ENCODE measurements at places on chromosomes 13 and 19.

GRCh38 chr13:48156466-48156865 lies 61.6 kb upstream of the MED4 start:
- DNase-seq: peak; percentile 45

GRCh38 chr19:11296264-11296663 lies 304 bp downstream of the TSPAN16 start:
- DNase-seq: no peak

- DNase-seq: no peak
These were observed 30.2 kb downstream of the ZNF382 start for GRCh38 chr19:36635342-36635741.

DNA sequence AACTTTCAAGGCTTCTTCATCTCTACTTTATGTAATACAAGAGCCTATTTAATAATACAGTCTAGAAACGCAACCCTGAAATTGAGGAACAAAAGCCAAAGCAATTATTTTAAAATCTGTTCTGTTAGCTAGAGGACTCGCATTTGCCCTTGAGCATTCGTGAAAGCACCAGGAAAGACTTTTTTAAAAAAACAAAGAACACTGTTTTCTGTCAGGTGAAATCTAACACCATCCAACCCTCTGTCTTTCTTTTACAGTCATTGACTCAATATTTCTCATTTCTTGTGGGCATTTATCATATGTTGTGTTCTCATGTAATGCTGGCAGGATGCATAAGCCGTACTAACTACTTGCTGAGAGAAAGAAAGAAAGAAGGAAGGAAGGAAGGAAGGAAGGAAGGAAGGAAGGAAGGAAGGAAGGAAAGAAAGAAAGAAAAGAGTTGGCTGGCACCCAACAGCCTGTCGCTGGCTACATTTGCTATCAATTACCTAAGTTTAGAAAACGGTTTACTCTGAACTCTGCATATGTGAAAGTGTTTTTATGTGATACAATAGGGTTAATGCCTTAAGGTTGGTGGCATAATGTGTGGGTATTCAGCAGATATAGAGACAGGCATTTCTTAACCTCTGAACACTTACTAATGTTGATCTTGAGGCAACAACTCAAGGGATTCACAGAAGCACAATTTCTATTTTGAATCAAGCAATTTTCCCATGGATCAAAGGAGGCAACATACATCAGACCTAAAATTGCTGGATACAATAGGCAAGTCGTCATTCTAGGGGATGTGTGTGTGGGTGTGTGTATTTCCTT lies 445.4 kb downstream of the DCT start:
- no peak for DNase-seq

DNA sequence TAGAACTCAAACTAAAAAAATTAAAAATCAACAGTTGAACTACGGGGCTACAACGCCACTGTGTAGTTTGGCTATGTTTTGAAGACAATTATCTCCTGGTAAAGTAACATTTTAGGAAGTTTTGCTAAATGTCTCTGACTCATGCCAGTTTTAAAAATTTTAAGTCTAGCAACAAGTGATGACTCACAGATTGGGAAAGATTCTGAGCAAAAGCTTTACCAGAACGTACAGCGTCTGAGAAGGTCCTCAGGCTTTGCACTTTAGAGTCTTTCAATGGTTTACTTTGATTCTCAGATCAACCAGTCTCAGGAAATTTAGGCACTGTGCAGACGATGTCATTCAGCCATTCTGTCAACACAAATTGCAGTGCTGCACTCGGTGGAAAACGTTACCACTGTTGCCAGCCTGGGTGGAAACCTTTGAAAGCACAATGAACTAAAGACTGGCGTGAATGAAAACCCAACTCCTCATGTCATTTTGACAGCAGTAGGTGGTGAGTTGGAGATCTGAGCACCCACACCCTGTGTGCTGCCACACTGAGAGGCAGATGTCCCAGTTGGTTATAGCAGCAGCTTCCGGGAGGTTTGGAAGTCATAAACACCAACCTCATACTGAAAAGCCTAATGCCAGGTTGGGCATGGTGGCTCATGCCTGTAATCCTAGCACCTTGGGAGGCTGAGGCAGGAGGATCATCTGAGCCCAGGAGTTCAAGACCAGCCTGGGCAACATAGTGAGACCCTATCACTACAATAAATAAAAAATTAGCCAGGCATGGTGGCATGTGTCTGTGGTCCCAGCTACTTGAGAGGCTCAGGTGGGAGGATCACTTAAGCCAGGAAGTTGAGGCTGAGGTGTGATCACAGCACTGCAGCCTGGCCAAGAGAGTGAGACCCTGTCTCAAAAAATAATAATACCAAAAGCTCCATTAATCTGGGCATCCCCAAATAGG lies 6.3 kb upstream of the WTIP start:
- peak; percentile 37 for DNase-seq

DNA sequence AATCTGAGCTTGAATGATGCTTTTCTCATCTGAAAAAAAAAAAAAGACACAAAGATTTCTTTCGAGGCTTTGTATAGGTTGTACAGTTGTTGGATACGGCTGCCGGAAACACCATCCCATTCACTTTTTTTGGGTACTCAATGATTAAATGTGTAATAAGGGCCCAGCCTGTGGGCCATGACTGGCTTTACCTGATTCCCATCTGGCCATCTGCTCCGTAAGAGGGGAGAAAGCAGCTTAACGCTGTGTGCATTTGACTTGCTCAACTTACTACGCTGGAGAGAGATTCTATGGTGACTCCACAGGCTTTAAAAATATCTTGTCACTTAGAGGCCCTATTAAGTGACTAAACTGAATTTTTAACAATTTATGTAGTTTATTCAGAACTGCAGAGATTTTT lies 731 bp downstream of the ZNF558 start:
- DNase-seq: no peak

DNA sequence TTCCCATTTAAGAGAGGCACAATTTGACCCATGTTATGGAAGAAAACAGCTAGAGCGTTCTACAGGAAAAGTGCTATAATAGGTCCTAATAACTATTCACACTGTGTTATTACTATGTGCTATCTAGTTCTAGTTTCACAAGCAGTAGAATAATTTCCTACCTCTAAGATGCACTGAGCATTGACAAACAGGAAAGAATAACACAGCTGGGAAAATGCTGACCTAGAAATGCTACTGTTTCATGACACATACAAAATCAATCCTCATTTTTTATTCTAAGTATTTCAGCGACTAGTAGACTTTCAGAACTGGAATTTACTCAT lies 259.5 kb downstream of the ITGBL1 start:
- DNase-seq: no peak

DNA sequence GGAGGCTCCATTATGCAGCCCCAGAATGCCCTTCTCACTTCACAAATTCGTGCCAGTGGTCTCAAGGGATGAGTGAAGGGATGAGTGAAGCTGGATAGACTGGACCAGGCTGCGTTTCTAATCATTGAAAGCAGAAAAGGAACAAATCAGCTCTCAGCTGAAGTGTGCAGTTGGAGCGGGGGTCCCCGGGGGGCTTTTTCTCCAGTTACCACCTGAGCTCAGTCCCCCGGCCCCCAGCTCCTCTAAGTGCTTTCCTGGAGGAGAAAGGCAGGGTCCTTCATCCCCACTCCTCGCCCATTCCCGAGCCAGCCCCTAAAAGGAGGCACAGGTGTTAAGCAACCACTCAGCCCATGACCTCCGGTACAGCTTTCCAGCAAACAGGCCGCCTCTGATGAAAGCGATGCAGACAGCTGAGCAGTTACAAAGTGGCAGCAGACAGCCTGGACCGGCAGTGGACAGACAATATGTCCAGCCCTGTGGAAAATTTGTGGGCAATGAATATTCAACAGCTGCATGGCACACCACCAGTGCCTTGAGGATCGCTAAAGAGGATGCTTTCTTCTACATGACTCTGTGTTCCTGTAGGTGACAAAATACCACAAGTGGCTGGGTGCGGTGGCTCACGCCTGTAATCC lies 110.7 kb upstream of the UBL3 start:
- no peak for DNase-seq

DNA sequence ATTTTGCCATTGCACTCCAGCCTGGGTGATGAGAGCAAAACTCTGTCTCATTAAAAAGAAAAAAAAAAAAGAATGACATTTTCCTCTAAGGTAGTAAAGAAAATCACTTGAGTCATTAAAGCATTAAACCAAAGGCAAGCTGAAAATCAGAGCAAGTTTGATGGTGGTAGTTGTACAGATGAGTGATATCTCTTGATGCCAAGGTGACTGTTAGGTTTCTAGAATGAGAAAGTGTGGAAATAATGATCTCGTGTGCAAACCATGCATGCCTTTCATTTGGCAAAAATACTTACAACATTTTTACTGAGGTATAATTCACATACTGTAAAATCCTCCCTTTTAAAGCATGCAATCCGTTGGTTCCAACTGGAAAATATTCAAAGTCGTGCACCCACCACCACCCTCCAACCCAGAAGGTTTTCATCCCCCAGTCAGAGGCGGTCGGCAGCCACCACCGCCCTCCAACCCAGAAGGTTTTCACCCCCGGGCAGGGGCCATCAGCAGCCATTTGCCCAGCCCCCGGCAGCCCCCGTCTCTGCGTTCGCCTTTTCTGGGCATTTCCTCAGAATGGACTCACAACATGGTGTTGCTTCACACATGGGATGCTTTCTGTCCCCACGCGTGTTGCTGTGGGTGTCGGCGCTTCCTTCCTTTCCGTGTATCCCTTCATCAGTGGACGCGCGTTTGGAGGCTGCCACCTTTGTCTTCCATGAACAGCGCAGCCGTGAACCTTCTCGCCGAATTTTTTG lies 90.2 kb downstream of the ATP11A start:
- DNase-seq: no peak

DNA sequence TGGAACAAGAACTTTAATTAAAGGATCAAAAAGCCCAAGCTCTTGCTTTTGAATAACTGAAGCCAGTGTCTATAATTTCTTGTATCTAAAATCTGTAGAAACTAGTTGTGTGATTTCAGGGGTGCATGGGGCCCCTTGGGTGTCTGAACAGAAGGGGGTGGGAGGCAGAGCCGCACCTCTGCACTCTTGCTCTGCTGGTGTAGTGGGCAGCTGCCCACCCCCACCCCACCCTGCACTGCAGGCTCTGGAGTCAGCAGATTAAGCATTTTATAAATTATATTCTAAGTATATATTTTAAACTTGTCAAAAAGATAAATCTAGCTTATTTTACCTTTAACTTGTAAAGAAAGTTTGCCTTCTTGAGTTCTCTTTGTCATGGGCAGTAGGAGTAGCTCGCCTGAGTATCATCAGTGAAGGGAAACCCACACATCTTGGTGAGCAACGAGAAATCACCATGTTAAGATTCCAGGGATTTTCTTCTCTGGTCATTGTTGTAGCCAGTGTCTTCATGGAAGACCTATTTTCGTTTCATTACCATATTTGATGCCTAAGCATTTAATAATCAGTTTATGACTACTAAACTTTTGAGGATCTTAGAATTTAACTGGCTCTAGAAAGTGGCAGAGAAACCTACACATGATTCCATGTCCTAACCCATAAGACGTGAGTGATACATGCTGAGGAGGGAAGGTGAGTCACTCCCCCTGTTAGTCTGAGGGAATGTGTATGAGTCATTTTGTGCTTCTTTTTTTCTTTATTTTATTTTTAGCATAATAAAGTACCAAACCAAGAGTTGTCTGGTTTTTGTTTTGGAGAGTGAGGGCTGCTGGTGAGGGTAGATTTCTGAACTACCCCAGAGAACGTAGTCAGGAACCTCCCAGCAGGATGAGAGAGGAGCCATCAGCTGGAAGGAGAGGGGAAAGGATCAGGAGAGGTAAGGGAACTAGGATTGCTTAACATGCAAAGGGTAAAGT lies 7.7 kb downstream of the UBE2L5 start:
- no peak for DNase-seq

DNA sequence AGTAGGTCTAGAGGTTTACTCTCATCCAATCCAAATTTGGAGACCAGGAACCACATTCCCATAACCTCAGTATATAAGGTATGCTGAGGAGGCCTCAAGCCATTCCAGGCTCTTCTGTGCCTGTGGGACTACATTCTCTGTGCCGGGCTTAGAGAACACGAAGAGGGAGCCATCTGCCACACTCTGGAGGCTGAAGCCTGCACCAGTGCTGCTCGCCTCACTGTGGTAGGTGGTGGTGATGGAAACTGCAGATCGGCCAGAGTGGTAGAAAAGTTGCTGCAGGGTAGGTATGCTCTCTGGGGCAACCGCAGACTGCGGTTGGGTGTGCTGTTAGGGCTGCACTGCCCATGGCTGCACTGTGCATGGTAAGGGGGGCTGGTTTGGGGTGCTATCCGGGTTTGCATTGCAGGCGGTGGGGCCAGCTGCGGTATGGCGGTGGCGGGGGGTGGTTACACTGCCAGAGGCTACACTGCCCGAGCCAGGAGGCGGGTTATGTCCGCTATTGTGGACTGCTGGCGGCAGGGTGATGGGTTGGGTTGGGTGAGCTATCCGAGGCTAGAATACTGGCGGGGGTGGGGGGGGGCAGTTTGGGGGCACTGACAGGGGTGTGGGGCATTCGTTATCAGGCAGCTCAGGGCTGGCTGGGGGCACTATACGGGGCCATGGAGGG lies 145.0 kb downstream of the TNFRSF19 start:
- DNase-seq: no peak

GRCh38 chr13:61383111-61383510 lies 32.5 kb downstream of the PCDH20 start:
- DNase-seq: no peak

DNA sequence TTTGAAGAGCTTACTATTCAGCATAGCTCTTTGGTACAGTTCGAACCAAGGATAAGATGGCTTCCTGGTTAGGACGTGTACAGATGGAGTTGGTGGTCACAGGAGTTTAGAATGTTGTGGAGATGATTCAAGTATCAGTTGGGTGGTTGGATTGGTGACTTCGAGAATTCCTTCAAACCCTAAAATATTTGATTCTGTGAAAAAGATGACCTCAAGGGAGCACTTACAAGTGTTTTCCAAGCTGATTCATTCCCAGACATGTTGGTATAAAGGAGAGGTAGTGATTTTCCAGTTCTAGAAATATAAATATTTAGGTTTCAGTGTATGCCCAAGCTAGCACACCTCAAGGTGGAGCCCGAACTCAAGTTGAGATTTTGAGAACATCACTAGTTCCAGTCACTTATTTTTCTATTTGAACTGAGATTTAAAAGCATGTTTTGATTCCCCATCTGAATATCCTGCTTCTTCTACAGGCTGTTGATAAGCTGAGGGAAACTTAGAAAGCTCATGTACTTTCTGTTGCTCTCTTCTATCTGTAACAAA lies 306.1 kb downstream of the DCT start:
- no peak for DNase-seq

- DNase-seq: no peak
These were observed 22.3 kb downstream of the IER2 start for GRCh38 chr19:13172346-13173138.

DNA sequence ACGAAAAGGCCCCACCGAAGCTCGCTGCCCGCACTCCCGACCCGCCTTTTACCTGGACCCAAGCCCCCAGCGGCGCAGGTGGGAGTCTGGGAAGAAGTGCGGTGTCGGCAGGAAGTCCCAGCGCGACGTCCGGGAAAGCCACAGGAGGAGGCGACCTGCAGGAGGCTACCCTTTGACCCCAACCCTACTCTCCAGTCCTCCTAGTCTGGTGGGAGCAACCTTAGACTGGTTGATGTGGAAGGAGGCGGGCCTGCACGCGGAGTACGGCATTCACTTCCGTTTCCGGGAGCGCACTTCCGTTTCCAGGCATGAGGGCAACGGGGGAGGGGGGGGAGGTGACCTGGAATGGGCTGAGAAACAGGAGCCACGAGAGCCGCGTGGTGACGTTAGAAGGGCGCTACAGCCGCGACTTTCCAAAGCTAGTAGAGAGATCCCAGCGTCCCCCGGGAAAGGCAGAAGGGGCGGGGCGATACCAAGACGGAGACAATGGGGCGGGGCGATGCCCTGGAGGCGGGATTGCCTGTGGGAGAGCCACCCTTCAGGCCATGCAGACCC lies 28.5 kb downstream of the ZNF266 start:
- DNase-seq: no peak
